Activated naive CD4-positive, alpha-beta T cell treated with anti-CD3 and anti-CD28 coated beads for 36 hours (primary cell): ENCODE measurements at places on chromosomes 6 and 20. TPM values are rescaled to one million over a fixed set of nuclear protein-coding genes. Genes with fewer than 3 reads are reported as not detected.

GRCh38 chr20:46286382-46286781, 21.9 kb downstream of the CDH22 start:
- H3K27ac ChIP-seq: no peak overlapping the region
- peaks cover 12% of the 10 kb centered on the region for H3K27me3 ChIP-seq
- no peaks in the 10 kb centered on the region for H3K4me1 ChIP-seq
- DNase-seq: no peak
- no peaks in the 10 kb centered on the region for H3K36me3 ChIP-seq

- H3K27ac ChIP-seq: no peak overlapping the region
- H3K36me3 ChIP-seq: peaks cover 9% of the 10 kb centered on the region
- no peaks in the 10 kb centered on the region for H3K4me1 ChIP-seq
- no peak for DNase-seq
Measured at GRCh38 chr6:82902290-82902689, 163.4 kb downstream of the UBE3D start.

GRCh38 chr20:19498756-19499155, 259.3 kb upstream of the RIN2 start:
- no peaks in the 10 kb centered on the region for H3K36me3 ChIP-seq
- H3K27ac ChIP-seq: no peak overlapping the region
- no peak for DNase-seq
- peaks cover 6% of the 10 kb centered on the region for H3K27me3 ChIP-seq
- peaks cover 3% of the 10 kb centered on the region for H3K4me1 ChIP-seq
- H3K4me3 ChIP-seq: no peak overlapping the region

GRCh38 chr6:152098683-152099082, 291.2 kb downstream of the ESR1 start:
- no peak overlapping the region for H3K27ac ChIP-seq
- no peak overlapping the region for H3K4me3 ChIP-seq
- no peaks in the 10 kb centered on the region for H3K4me1 ChIP-seq
- no peak for DNase-seq
- H3K36me3 ChIP-seq: no peaks in the 10 kb centered on the region
- no peaks in the 10 kb centered on the region for H3K27me3 ChIP-seq

Gene DDAH2
- total RNA-seq: 8.5 TPM

Gene SOX18
- total RNA-seq: not detected

Gene STX7
- total RNA-seq: 11.3 TPM

Gene PGC
- not detected for total RNA-seq

Gene IL17F
- total RNA-seq: 2.3 TPM
